Bronchial smooth muscle cell (primary cell): ENCODE measurements at places on chromosomes 2 and 18. TPM values are rescaled to one million over a fixed set of nuclear protein-coding genes. Genes with fewer than 3 reads are reported as not detected.

Gene MC4R
- not detected in 2 replicates for total RNA-seq

Gene CABLES1
- total RNA-seq: 16.8 and 20.5 TPM in 2 replicates

Gene TTLL4
- total RNA-seq: 4.1 TPM in 2 replicates

Gene ECEL1
- not detected in 2 replicates for total RNA-seq

Gene SERPINB7
- 0.79 TPM in 1 of 2 replicates, not detected in the other for total RNA-seq

Gene CCDC141
- 0.32 TPM in 1 of 2 replicates, not detected in the other for total RNA-seq

Gene CFAP210
- total RNA-seq: 0.17 TPM in 1 of 2 replicates, not detected in the other

Gene MBD5
- total RNA-seq: 18.5 and 21.3 TPM in 2 replicates

Gene MYL1
- total RNA-seq: not detected in 2 replicates

Gene EIPR1
- total RNA-seq: 22.6 and 25.2 TPM in 2 replicates
